ENCODE measurements at places on chromosomes 2 and 18. TPM values are rescaled to one million over a fixed set of nuclear protein-coding genes. Genes with fewer than 3 reads are reported as not detected.

DNA sequence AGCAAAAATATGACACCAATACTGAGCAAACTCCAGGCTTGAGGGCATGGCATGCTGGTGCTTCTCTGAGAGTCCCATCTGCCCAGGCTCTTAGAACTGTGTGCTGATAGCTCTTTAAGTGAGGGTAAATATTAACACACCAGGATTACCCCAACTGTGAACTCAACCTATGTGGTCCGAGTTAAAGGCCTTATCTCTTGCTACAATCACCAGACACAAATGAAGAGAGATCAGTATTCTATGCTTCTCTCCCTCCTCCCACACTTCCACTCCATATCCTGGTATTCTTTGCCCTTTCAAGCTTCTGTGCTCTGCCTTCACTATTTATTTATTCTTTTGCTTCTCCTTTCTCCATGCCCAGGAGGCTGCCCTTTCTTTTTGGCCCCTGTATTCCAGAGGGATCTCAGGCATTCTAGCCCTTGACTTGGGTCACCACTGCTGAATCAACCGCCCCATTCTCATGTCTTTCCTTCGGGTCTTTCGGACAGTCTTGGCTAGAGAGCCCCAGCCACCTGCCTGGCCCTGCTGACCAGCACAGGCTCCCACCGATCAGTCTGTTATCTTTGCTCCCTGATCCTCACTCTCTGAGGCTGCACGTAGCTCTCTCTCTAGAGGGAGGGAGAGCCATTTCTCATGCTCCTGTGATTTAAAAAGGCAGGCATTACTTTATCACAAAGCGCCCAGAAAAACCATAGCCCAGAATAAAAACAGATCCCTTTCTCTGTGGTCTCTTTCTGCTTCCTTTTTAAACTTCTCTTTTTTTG lies 17.2 kb upstream of the HK2 start:
- no peak for DNase-seq

DNA sequence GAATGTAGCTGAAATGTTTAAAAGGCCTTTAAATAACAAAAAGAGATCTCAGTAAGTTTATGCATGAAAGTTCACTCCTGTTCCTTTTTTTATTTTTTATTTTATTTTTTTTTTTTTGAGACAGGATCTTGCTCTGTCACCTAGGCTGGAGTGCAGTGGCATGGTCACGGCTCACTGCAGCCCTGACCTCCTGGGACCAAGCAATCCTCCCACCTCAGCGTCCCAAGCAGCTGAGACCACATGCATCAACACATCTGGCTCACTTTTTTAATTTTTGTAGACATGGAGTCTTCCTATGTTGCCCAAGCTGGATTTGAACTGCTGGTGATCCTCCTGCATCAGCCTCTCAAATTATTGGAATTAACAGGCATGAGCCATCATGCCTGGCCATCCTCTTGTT lies 84.3 kb downstream of the KANSL1L start:
- no peak for DNase-seq

The DIS3L2 gene
- 11.0 TPM for polyA plus RNA-seq

The TGFA gene
- polyA plus RNA-seq: not detected

The SLC9A4 gene
- not detected for polyA plus RNA-seq

DNA sequence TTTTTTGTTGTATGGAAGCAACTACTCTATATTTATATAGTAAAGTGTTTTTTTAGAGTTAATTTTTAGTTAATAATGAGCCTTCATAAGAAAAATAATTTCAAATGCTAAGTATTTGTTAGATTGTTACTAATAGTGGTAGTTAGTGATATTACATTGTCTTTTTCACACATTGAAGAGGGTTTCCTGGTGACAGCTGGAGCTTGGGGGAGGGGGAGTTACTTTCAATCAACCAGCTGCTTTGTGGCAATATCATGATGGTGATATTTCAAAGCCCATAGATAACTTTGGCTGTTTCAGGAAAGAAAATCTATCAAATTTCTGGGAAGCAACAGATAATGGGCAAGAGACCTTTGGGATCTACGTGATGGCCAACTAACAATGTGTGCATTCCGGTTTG lies 4.1 kb downstream of the RHBDD1 start:
- DNase-seq: no peak

DNA sequence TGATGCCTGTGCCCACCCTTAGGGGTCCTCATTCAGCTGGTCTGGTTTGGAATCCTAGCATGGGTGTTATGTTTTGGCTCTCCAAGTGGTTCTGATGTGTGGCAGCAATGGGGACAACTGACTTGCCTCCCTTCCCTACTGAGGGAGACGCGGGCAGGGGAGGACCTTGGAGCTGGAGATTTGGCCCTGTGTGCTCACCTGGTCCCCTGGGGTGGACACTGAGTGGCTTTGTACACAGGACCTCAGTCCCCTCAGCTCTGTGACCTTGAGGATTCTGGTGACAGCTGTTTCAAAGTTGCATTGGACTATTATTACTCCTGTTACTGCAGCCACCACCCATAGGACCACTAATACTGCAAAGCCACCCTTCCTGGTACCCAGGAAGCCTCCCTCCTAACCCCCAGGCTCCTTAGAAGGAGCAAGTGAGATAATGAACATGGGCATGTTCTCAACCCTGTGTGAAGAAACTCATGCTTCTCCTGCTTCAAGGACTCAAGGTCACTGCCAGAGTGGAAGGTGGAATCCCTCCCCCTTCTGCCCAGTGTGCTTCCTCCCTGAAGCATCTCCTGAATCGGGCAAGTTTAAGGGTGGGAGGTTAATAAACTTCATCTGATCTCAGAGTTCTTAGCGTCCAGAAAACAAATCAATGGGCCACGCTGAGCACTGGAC lies 26.5 kb downstream of the TMEM182 start:
- no peak for DNase-seq

DNA sequence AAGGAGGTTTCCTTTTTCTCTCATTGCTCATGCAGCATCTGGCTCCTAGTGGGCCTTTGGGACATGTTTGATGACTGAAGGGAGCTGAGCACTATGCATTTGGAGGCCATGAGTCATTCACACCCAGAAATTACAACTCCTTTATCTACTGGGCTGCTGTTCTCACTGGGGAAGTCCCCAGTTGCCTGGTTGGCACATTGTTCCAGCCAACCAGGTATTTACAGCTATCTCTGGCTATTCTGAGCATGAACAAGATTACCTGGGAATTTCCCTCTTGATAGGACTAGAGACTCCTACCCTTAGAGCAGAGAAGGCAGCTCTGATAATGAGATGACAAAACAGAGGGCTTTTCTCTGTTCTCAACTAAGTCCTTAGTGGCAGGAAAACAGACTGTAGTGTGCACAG lies 206.5 kb downstream of the SETBP1 start:
- no peak for DNase-seq

DNA sequence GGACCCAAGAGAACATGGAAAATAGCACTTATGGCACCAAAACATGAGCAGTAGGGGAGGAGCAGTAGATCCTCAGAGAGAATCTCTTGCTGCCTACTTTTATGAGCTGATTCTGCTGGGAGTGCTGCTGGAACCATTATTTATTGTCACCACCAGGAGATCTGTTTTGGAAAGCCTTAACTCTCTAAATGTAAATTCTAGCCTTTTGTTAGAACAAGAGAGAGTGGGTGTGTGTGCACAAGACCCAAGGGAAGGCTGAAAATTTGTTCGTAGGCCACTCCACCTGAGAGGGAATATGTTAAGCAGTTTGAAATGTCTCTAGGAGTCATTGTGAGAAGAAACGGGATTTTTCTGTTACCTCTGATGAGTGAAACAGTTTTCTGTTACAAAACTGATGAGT lies 16.2 kb upstream of the FAM237A start:
- DNase-seq: no peak

- peak; percentile 26 for DNase-seq
Measured at GRCh38 chr2:53969285-53969967, 1.4 kb downstream of the PSME4 start.

The TCF4 gene
- 8.4 TPM for polyA plus RNA-seq

The UGT1A6 gene
- not detected for polyA plus RNA-seq

DNA sequence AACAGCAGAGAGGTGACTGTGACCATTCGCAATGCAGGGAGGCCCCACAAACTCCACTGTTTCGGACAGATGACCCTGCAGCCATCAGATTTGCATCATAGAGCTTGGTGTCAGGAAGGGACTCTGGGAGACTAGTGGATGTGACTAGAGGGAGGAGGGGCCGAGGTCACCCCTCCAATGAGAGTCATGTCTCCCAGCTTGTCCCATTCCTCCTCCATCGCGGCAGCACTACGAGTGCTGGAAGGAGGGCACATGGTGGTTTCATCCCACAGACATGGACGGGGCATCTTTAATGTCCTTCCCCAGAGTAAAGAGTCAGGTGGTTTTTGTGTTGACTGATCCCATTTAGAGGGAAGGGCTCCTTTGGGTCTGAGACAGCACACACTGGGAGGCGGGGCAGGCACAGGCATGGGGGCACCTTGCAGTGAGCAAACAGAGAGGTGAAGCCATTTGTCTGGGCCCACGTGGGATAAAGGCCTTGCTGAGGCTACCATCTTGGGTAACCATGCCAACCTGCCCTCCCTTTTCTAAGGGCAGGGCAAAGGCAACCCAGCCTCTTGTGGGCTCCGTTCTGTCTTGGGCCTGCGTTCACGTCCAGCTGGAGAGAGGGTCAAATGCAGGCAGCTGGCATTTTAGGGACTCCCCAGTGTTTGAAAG lies 208.1 kb downstream of the ASB1 start:
- DNase-seq: no peak

- no peak for DNase-seq
Measured at GRCh38 chr2:223042704-223043118, 9.3 kb upstream of the KCNE4 start.

GRCh38 chr2:168060986-168061750 lies 186.2 kb downstream of the STK39 start:
- DNase-seq: no peak

GRCh38 chr2:220396287-220396686 lies 768.9 kb downstream of the SLC4A3 start:
- no peak for DNase-seq

GRCh38 chr2:191252699-191253098 lies 7.5 kb downstream of the MYO1B start:
- DNase-seq: no peak

DNA sequence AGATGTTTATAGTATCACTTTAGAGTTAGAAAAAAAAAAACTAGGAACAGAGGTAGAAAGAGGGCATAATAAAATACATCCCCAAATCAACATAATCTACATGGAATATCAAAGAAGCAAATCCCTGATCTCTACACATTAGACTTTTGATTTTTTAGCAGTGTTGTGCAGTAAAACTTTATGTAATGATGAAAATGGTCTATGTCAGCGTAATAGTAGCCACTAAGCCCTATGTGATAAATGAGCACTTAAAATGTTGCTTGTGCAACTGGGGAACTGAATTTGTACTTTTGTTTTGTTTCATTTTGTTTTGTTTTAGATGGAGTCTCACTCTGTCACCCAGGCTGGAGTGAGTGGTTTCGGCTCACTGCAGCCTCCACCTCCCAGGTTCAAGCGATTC lies 36.3 kb downstream of the LNPK start:
- DNase-seq: no peak

The NPAS2 gene
- not detected for polyA plus RNA-seq

GRCh38 chr2:208150956-208151355 lies 5.0 kb upstream of the CRYGB start:
- DNase-seq: no peak

GRCh38 chr2:111161971-111162370 lies 41.3 kb downstream of the BCL2L11 start:
- DNase-seq: no peak

The DPYSL5 gene
- polyA plus RNA-seq: not detected

DNA sequence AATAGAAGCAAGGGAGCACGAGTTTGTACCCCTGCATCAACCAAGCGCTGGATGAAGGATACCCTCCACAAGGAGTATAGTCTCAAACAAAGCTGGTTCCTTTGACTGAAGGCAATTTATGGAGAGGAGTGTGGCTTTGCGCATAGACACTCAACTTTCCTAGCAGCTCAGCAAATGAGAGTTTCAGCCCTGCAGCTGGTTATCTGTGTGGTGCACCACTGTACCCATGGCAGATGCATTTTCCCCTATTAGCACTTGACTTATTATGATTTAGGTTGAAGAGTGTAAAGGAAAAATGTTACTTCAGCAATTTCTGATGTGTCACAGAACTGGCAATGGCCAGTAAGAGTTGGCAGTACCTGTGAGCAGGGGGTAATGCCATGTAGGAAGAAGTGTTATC lies 440.1 kb upstream of the LINC00305 start:
- DNase-seq: no peak

DNA sequence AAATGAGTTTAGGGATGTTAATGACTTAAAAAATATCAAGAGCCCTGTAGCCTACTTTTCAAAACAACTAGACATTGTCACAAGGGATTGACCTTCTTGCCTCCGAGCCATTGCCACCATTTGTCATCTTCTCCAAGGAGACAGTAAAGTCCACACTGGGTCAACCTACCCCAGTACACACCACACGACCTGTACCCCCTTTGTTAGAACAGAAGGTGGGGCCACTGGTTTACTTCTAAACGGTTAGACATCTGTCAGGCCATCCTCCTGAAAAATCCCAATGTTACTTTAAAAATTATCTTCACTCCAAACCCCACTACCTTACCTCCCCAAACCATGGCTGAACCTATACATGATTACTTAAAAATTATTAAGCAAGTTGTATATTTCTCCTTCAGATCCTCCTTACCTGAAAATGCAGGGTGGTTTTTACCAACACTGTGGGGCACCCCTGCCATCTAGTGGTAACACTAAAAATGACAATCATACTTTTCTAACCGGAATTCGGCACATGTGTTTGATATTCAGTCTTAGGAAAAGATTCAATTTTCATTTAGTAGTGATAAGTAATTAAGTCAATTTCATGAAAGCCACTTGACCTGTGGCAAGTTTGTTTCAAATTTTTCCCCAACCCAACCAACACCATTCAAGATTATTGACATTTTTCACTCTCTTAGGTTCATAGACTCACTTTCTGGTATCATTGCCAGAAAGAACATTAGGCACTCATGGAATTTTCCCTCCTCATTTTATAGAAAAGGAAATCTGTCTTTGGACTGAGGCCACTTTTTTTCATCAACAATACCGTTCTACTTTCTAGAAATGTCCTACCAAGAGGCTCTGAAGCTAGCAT lies 265.3 kb upstream of the PKDCC start:
- peak; percentile 40 for DNase-seq

The PSMA8 gene
- not detected for polyA plus RNA-seq

The UGT1A4 gene
- polyA plus RNA-seq: not detected

GRCh38 chr2:37766106-37766505 lies 94.7 kb upstream of the CDC42EP3 start:
- DNase-seq: no peak

The GAD1 gene
- polyA plus RNA-seq: 24.1 TPM

DNA sequence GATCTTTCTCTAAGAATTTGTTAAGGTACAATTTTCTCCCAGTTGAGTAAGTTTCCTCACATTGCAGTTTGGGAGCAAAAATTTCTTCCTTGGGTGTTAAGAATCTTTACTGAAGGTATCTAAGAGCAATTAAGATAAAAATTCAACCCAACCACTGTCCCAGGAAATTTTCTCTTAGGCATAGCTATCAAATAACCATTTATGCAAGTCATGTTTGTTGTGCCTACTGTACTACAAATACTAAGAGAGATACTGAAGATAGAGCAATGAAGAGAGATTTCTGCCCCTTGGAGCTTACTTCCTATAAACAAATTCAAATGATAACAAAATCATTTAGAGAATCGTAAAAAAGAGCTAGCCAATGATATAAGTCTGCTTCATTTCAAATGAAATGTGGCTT lies 402.8 kb downstream of the LRRTM4 start:
- DNase-seq: no peak
